H54 (cell line): ENCODE measurements at places on chromosomes 7 and 10.

- no peak for DNase-seq
Measured at GRCh38 chr10:131788386-131788785, 112.4 kb upstream of the PPP2R2D start.

DNA sequence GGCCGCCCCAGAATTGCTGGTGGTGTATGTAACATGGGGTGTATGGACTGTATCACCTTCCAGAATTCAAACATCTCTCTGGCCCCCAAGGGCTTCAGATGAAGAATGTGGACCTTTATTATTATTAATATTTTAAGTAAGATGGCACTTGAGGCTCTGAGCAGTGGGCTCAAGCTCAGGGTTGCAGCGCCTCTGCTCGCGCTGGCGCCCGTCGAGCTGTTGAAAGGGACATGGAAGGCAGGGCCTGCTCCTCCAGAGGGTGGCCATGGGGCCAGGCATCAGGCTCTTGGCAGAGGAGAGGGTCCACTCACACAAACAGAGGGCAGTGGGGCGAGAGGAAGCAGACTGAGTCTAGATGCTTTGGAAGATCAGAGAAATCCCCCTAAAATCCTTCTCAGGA lies 120.2 kb downstream of the NT5C2 start:
- DNase-seq = no peak

GRCh38 chr7:69211739-69212138 lies 386.5 kb upstream of the AUTS2 start:
- DNase-seq = no peak

- DNase-seq = no peak
Measured at GRCh38 chr10:43137717-43138020, 576 bp upstream of the CSGALNACT2 start.

GRCh38 chr10:71124921-71125748 lies 87.2 kb upstream of the UNC5B start:
- no peak for DNase-seq

- no peak for DNase-seq
Measured at GRCh38 chr7:85475071-85475470, 288.2 kb upstream of the SEMA3D start.

DNA sequence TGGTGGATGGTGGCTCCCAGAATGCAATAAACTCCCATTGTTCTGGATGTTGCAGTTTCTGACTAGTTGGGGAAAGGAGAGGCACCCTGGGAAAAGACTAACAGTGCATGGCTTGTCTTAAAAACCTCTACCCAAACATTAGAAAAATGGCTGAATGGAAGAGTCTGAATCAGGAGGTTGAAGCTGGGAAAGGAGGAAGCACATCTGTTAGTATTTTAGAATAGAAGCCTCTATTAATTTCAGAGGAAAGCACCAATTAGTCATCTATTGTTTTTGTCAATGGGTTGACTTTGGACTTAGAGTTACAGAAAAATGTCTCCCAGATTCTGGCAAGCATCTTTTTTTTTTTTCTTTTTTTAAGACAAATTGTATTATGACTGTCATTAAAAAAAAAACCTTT lies 56.1 kb upstream of the ELMO1 start:
- no peak for DNase-seq

DNA sequence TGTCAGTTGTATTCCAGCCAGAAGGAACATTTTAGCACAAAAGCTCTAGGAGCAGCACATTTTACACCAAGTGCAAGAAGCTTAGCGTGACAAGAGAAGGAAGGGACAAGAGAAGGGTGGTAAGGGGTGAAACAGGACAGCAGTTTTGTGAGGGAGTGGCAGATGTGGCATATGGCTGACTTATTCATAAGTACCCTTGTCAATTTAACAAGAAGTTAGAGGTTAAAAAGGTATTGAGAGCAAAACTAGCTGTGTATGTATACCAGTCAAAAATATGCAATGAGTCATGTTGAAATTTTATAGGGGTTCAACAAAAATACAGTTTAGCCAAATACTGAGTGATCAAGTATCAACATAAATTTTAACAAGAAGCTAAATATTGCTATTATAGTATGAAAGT lies 561.5 kb upstream of the POT1 start:
- DNase-seq = no peak

DNA sequence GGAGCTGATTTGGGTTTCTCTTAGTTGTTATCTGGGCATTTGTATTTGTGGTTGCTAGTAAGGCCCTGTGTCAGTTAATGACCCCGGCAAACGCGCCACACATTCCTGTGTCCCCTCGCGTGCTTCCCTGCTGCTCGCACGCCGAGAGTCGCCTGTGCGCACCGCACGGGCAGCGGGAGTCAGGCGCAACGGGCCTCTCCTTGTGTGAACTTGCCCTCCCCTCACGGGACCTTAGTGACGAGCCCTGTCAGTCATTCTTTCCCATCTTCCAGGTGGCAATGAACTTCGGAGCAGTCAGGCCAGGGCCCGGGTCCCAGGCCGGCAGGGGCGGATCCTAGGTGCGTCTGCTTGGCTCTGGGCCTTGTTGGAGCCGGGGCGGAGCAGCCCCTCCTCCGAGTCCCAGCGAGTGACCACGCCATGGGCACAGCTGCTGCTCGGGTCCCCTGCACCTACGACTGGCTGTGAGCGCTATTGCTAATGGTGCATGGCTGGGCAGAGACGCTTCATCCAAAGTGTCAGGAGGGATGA lies 12.4 kb upstream of the PRKAR1B start:
- no peak for DNase-seq

GRCh38 chr10:60848126-60848525 lies 69.8 kb downstream of the CDK1 start:
- no peak for DNase-seq

DNA sequence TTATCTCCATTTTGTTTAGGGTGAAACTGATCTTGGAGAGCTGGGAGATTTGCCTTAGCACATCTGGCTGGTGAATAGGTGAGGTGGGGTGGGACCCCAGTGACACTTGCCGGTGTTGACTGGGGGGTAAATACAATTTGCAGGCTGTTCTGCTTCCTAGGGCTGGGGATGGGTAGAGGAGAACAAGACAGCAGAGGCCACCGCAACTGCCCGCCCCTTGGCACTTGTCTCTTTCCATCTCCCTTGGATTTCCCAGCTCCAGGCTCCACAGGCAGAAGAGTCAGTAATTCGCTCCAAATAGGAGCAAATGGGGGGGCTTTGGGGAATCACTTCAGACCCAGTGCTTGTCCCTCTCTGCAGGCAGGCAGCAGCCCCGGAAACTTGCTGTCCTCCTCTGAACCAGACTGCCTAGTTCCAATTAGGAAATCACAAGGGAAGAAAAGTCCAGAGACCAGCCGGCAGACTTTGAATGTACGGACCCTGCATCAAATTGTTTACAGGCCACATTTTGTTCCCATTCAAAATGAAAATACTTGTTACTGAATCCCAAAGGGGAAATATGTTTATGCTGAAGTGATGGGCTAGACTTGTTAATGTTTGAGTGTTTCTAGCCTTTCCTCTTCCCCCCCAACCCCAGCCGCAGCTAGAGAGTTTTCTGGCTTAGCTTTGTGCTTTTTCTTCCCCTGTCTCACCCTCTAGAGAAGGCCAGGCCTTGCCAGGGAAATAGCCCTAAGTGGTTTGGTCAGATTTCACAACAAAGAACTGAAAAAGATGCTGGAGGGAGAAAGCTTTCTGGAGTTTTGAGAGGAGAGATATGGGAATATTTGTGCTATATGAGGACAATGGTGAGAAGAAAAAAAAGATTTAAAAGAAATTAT lies 10.0 kb upstream of the INPP5F start:
- DNase-seq = no peak

GRCh38 chr10:49090189-49090575 lies 25.1 kb downstream of the VSTM4 start:
- DNase-seq = no peak

- no peak for DNase-seq
Measured at GRCh38 chr7:29297194-29297890, 102.8 kb downstream of the CHN2 start.

DNA sequence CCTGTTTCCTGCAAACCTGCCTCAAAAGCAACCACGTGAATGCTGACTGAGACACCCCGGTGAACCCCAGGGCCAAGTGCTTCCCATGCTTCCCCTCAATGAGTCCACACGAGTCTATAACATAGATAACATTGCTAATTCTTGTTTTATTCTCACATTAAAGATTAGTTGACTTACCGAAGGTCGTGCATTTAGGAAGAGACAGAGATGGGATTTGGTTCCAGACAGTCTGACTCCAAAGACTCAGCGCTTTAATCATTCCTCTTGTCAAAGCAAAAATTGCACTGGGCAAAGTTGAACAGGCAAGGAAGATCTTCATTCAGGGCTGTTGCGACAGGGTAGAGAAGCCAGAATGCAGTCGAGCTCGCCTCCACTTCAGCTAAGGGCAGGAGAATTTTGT lies 435.6 kb upstream of the C7orf33 start:
- DNase-seq = no peak

DNA sequence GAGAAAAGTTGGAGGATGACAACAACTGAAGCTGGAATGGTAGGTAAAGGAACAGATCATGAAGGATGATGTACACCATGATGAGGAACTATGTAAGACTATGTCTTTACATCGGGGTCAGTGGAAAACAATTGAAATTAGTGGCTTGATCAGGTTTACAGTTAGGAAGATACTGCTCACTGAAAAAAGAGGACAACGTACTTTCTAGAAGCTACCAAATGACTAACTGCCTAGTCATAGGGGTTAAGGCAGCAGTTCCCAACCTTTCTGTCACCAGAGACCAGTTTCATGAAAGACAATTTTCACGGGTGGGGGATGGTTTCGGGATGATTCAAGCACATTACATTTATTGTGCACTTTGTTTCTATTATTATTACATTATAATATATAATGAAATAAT lies 91.6 kb upstream of the ANKRD1 start:
- no peak for DNase-seq

DNA sequence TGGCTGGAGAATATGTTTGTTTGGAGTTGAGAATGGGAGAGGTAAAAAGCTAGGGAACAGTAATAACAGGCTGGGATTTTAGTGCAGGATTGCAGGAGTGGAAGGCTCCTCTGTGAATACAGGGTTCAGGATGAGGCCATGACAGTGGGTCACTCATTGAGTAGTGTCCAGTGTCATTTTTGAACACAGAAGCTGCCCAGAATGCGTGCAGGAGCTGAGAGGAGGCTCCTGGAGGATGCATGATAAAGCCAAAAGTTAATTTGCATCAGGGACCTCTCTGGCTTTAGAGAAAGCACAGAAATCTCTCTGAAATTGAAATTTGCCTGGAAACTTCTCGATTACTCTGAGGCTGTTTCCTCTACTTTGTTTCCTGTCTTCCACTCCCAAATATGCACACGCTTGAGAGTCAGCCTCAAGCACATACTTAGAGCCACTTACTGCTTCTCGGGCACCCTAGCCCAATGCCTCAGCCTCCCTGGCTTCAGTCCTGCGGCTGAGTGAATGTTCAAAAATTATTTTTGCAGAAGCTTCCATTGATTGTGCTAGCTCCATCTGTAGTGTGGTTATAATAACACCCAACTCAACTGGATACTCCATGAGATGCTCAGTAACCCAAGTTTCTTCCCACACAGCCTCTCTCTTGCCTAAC lies 1.8 kb upstream of the GALNT17 start:
- no peak for DNase-seq

GRCh38 chr7:29019387-29019786 lies 61.3 kb upstream of the TRIL start:
- DNase-seq = no peak
